GM23338 (cell line): ENCODE measurements at places on chromosomes 5 and 9. TPM values are rescaled to one million over a fixed set of nuclear protein-coding genes. Genes with fewer than 3 reads are reported as not detected.

The OGN gene
- not detected in 2 replicates for total RNA-seq

The S1PR3 gene
- total RNA-seq = 7.6 and 9.3 TPM in 2 replicates

The MEIKIN gene
- not detected in 2 replicates for total RNA-seq

The GFI1B gene
- 0.38 and 1.0 TPM in 2 replicates for total RNA-seq

The UGT3A1 gene
- total RNA-seq = 1.8 and 3.1 TPM in 2 replicates

The SLC6A19 gene
- total RNA-seq = not detected in 2 replicates

GRCh38 chr9:78778861-78779374 is 482.0 kb downstream of the PSAT1 start:
- no peak for DNase-seq

- DNase-seq = no peak
Measured at GRCh38 chr5:178098685-178099084, 14.6 kb upstream of the N4BP3 start.

GRCh38 chr5:170471551-170472178 is 32.2 kb upstream of the KCNIP1 start:
- no peak for DNase-seq

DNA sequence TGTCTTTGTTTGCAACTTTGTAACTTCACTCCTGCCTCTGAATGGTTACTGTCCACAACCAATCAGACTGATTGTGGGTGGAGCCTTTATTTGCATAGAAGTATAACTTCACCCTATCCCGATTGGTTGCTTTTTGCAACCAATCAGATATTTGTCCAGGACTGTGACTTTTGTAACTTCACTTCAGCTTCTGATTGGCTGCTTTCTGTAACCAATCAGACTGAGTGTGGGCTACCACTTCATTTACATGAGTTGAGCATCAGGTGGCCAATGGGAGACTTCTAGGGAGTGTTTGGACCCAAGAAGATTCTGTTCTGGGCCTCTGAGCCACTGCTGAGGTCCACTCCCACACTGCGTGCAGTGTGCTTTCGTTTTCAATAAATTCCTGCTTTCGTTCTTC is 1810.7 kb upstream of the CDH6 start:
- DNase-seq = peak; percentile 1

DNA sequence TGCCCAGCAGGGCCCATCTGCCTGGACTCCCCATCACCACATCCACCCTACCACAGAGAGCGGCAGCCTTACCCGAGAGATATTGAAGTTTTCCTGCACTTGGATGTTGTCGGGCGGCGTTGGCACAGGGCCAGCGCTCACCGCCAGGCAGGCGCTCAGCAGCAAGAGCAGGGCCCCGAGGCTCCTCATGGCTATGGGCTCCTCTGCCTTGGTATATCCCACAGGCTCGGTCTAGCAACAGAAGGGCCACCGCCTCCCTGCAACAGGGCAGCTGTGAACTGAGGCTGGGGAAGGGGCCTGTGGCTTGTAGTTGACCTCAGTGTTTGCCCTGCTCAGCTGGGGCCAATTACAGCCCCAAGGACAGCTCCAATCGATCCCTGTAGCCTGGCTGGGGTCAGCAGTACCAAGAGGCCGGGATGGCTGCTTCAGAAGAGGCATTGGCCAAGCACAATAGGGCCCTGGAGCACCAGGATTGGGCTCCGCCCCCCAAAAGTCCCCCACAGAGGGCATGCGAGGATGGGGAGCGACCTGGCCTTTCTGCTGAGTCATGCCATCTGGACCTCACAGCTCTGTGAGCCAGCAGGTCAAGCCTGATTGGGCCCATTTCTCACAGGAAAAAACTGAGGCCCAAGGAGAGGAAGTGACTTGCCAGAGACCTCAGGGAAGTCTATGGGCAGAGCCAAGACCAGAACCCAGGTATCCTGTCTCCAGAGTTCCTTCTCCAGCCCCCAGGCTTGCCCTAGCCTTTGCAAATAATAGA is at the start of gene AMBP:
Gene AMBP, minus strand, starts transcription at position 280 of the 760 bp plus-strand sequence. Its CDS starts 91 bp downstream, at position 189.
- peak; percentile 41 for DNase-seq

- DNase-seq = no peak
Measured at GRCh38 chr9:69816735-69817134, 3.9 kb upstream of the CFAP95 start.

DNA sequence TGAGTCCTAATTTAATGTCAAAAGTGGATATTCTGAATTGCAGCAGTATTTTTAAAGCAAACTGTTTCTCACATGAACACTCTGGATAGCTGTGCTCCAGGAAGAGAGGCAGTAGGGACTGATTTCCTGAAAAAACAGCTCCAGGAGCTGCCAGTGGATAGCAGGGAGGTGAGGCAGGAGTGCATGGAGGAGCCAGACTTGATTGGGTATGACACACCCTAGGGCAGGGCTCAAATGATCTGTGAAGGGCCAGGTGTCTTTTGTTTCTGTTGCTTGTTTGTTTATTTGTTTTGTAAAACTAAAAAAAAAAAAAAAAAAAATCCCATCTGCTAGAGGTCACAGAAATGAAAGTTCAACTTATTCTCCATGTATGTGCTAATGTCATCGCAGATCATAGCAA is 83.4 kb downstream of the ADRB2 start:
- DNase-seq = no peak

DNA sequence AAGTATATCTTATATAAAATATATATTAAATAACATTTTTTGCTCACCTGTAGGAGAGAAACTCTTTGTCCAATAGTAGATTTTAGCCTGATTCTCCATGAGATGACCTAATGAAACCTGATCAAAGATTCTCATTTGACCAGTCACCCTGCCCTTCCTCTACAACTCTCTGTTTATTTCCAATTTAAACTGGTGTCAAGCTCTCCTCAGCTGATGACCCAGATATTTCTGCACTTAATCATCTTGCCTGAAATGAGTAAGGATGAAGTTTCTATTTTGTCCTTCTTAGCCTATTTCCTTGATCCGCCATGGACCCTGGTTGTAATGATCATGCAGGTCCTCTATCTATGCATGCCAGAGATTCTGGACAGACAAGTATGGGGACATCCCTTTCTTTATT is 179.3 kb upstream of the FGF10 start:
- DNase-seq = no peak

DNA sequence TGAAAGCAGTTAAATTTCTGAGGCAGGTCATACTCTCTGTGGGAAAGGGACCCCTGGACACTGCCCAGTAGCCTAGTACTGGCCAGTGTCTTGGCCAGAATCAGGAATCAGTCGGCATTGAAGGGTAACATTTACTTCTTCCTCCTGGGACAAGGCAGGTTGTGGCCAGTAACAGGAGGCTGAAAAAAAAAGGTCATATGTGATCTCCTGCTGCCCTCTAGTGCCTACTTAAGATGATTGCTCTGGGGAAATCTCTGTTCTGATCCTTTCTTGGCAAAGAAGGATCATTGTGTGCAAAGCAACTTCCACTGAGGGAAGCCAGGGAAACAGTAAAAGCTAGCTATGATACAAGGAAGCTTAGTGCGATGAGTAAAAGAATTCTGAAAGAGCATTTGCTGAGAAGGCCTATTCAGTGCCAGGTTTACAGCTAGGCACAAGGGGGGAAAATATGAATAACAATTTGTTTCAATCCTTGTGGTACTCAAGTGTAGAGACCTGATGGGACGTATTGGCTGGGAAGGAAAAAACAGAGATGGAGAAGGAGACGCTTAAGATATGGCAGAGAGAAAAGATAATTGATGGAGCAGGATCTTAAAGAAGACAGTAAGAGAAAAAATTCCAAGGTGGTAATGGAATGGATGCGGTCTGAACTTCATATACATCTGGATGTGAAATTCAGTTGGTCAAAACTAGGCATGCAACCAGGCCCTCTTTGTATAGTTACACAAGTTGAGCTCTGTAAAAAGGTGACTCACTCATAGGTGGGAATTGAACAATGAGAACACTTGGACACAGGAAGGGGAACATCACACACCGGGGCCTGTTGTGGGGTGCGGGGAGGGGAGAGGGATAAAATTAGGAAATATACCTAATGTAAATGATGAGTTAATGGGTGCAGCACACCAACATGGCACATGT is 25.8 kb upstream of the TRIM32 start:
- peak; percentile 91 for DNase-seq

DNA sequence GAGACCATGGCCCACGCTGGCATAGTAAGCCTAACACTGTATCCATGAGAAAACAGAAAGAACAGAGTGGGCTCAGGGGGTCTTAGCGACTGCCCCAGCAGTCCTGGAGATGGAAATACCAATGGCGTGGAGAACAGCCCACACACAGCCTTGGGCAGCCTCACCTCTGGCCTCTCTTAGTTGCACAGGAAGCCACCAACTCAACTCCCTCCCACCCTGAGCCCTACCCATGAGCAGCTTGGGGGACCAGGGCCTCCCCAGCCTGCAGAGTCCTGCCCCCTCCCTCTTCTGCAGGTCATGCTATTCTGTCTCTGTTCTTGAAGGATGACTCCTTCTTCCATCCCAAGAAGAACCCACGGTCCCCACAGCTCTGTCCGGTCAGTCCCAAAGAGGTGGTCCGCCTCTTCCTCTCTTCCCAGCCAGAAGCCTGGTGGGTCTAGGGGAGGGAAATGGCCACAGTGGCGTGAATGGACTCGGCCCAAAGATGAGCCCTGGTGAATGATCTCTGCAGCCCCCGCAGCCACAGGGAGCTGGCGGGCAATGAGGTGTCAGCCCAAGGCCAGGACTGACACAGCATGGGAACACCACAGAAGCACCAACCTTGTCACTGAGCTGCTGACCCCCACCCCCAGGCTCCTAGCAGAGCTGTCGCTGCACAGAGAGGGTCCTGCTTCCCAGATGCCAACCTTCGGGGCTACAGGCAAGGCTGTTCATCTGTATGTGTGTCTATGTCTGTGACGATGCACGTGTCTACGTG is 131.2 kb downstream of the ROR2 start:
- DNase-seq = no peak

- no peak for DNase-seq
Measured at GRCh38 chr9:9612270-9612669, 1000.5 kb downstream of the PTPRD start.

DNA sequence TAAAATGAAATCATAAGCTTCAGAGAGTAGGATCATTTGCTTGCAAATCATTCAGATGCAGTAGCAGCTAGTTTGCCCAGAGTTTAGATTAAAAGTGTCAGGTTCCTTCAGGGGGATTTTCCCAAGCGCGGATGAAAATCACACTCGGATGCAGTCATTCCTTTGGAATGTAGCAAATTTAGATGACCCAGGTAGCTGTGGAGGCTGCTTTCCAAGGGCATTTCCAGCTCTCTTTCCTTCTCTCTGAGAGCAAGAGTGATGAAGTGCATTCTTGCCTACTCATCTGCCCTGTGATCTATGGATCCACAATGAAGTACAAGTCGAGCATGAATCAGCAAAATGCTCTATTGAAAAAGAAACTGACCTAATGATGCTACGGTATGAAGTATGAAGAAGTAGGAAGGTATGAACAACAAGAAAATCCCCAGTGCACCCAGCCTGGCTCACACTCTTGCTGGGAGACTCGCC is 200.2 kb downstream of the PLK2 start:
- DNase-seq = peak; percentile 75

- DNase-seq = no peak
Measured at GRCh38 chr5:2685651-2686272, 65.7 kb downstream of the IRX2 start.

DNA sequence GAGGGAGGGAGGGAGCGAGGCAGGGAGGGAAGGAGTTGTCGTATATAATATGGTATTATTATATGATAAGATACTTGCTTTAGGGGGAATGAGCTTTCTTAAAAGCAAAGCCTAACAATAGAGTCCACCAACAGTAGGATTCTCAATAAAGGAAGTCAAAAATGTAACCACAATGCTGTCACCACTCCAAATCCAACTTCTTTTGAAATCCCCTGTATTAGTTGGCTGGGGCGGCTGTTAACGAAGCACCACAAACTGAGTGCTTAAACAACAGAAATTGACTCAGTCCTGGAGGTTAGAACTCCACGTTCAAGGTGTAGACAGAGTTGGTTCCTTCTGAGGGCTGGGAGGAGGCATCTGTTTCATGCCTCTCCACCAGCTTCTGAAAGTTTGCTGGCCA is 23.1 kb downstream of the GAS1 start:
- no peak for DNase-seq

GRCh38 chr9:72675586-72675985 is 154.2 kb downstream of the TMC1 start:
- DNase-seq = no peak

DNA sequence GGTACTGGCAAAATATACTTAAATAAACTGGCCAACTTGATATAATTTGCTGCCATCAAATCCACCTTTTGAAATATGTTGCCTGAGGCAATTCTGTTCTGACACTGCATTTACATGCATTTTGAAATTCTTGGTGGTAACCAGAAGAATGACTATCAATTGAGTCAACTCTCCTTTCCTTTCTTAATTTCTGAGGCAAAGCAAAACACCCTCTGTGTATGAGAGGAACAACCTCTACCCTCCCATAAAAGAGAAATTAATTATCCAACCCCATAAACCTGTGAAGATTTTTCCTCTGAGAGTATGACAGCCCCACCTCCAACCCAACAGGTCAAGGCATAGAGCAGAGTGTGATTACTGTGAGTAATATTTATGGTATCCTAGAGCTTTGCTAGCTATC is 286.8 kb downstream of the NR2F1-AS1 start:
- no peak for DNase-seq

GRCh38 chr9:83204047-83204446 is 141.1 kb upstream of the RASEF start:
- DNase-seq = no peak

GRCh38 chr5:122311497-122311960 is 508 bp upstream of the SNCAIP start:
- peak; percentile 73 for DNase-seq

DNA sequence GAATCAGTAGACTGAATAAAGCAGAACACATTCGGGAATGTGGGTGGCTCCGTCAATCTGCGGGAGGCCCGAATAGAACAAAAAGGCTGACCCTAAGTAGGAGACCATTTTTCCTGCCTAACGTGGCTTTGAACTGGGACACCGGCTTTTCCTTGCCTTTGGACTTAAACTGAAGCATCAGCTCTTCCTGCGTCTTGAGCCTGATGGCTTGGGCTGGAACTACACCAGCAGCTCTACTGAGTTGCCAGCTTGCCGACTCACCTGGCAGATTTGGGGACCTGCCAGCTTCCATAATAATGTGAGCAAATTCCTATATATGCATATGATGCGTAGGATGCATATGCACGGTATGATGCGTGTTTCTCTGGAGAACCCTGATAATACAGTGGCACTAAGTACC is 111.3 kb downstream of the DAPK1 start:
- peak; percentile 55 for DNase-seq

- DNase-seq = no peak
Measured at GRCh38 chr9:11443631-11444030, 830.8 kb upstream of the PTPRD start.

DNA sequence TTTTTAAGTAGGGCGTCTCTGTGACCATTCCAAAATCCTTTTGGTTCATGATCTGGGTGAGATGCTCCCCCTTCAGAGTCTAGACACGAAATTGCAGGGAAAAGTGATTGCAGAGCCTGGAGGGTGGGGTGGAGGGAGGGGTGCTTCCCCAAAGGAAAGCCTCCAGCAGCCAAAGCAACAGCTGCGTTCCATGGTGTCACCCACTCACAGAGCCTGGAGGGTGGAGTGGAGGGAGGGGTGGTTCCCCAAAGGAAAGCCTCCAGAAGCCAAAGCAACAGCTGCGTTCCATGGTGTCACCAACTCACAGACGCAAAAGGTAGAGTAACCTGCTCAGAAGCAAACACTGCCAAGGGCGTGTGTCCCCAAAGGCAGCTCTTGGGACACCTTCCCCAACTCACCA is 22.6 kb downstream of the SLC6A18 start:
- DNase-seq = no peak
